ENCODE measurements at places on chromosomes 5 and 9. TPM values are rescaled to one million over a fixed set of nuclear protein-coding genes. Genes with fewer than 3 reads are reported as not detected.

The SLC25A48 gene
- total RNA-seq = not detected

The SLC23A1 gene
- total RNA-seq = 0.10 TPM

The OCLN gene
- total RNA-seq = 23.9 TPM

The HNRNPAB gene
- total RNA-seq = 42.0 TPM

The HMMR gene
- total RNA-seq = 1.4 TPM

The WNK2 gene
- total RNA-seq = 4.4 TPM

The GLRA1 gene
- not detected for total RNA-seq

The SLC30A5 gene
- 46.5 TPM for total RNA-seq

The IFNA13 gene
- total RNA-seq = not detected

The CMYA5 gene
- total RNA-seq = 64.7 TPM

The PKD2L2 gene
- not detected for total RNA-seq

The TMC1 gene
- 0.12 TPM for total RNA-seq

The QSOX2 gene
- 7.8 TPM for total RNA-seq

The TAF11L11 gene
- not detected for total RNA-seq

The PCDHB14 gene
- total RNA-seq = 5.4 TPM

The EQTN gene
- 0.86 TPM for total RNA-seq

The FGF10 gene
- 24.0 TPM for total RNA-seq

The FBLL1 gene
- 0.23 TPM for total RNA-seq

The PCDHA4 gene
- 2.7 TPM for total RNA-seq

The SLC34A1 gene
- total RNA-seq = not detected

The CTXN3 gene
- not detected for total RNA-seq

The PCDHGC4 gene
- total RNA-seq = 2.4 TPM

The IGFBPL1 gene
- total RNA-seq = 0.31 TPM

The ZNF608 gene
- 20.4 TPM for total RNA-seq

The PDLIM7 gene
- 151 TPM for total RNA-seq

The SLC25A2 gene
- not detected for total RNA-seq

The RUFY1 gene
- 38.7 TPM for total RNA-seq

The ZDHHC11 gene
- total RNA-seq = 2.3 TPM

The LEAP2 gene
- total RNA-seq = 1.3 TPM

The EGFLAM gene
- 6.1 TPM for total RNA-seq

The NMUR2 gene
- not detected for total RNA-seq

The RABEPK gene
- total RNA-seq = 16.0 TPM

The SNCAIP gene
- total RNA-seq = 30.8 TPM

The PCDHGC3 gene
- total RNA-seq = 67.7 TPM

The BTNL3 gene
- total RNA-seq = not detected

The SNX30 gene
- total RNA-seq = 7.9 TPM

The ST8SIA4 gene
- total RNA-seq = 1.7 TPM

The SLIT3 gene
- total RNA-seq = 24.4 TPM
